Body of pancreas (tissue), 4 donors: ENCODE measurements at places on chromosomes 6 and 20.

GRCh38 chr6:43229803-43230620 lies 731 bp upstream of the DNPH1 start:
- DNase-seq, result no peak

DNA sequence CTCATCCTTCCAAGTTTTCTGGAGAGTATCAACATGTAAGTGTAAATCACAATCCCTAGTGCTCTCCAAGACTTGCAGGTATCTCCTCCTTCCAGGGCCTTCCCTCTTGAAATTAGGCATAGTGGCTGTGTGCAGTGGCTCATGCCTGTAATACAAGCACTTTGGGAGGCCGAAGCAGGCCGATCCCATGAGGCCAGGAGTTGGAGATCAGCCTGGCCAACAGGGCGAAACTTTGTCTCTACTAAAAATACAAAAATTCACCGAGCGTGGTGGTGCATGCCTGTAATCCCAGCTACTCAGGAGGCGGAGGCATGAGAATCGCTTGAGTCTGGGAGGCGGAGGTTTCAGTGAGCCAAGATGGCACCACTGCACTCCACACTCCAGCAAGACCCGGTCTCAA lies 9.4 kb upstream of the ANGPT4 start:
- no peak for DNase-seq

- DNase-seq, result no peak
Measured at GRCh38 chr20:7836076-7836475, 104.2 kb downstream of the HAO1 start.

- DNase-seq, result no peak
Measured at GRCh38 chr20:44803383-44803941, 6.9 kb downstream of the RIMS4 start.

GRCh38 chr20:5143851-5144250 lies 17.0 kb downstream of the CDS2 start:
- no peak for DNase-seq

GRCh38 chr6:157232161-157232895 lies 91.0 kb downstream of the TMEM242 start:
- DNase-seq, result no peak

DNA sequence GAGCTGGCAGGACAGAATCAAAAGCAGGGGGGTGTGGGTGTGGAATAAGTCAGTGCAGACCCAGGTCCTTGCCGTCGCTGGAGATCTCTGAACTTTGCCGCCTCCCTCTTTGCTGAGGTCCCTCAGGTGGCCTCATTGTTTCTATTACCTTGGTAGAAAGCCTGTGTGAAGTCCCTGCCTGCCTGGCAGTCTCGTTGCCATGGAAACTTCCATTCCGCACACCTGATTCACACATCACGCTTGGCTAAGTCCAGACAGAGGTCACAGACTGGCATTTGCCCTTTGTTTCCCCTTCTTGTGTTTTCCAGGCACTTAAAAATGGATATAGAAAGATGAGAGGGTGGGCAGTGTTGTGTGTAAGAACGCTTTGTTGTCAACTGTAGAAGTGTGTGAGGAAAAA lies 260.6 kb downstream of the PRL start:
- peak; percentile 67 for DNase-seq

DNA sequence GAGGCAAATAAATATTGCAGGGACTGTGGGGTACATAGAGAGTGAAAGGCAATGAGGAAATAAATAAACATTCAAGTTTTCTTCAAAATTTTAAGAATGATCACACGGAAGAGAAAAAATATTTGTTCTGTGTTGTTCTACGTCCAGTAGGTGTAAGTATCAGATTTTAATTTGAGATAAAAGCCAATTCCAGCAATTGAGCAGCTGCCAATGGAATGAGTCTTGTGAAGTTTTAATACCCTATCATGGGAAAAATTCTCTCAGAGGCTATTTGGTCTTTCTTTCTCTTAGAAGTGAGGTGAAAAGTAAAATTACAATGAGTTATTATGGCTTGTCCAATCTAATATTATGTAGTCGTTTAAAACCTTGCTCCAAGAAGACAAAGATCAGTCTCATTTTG lies 195.7 kb upstream of the CITED2 start:
- no peak for DNase-seq

DNA sequence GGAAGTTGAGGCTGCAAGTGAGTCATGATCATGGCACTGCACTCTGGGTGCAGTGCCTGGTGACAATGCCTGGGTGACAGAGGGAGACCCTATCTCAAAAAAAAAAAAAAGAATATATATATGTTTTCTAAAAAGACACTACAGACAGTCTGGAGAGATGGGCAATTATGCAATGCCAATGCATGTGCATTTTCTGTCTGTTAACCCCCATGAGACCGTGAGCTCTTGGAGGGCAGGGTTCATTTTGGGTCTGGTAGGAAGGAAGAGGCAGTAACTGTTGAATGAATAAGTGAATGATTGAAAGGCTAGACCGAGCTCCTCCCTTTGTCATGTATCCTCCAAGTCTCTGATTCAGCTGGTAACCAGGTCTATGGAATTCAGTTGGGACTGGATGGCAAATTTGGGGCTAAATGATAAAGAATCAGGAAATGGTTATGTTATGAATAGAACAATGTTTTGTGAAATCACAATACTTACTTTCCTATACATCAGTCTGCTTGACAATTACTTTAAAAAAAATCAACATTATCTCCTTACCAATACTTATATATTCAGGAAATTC lies 5.6 kb upstream of the BLCAP start:
- no peak for DNase-seq

DNA sequence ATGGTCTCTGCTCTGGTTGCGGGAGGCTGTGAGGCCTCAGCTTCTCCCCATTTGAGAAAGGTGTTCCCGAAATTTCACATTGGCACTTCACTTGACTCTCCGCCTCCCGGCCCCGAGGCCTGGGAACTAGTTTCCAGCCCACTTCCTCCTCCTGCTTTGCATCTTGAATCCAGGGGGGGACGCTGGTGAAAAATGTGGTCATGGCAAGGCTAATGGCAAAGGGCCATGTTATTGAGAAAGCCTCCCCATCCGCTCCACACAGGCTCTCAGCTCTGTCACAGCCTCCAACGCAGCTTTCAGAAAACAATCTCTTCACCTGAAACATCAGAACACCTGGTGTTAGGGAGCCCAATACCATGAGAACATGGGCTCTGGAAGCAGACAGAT lies 5.6 kb downstream of the PLAGL2 start:
- no peak for DNase-seq

GRCh38 chr6:49269190-49269589 lies 193.9 kb downstream of the MMUT start:
- no peak for DNase-seq

GRCh38 chr6:64376394-64376793 lies 740.8 kb downstream of the PHF3 start:
- no peak for DNase-seq

DNA sequence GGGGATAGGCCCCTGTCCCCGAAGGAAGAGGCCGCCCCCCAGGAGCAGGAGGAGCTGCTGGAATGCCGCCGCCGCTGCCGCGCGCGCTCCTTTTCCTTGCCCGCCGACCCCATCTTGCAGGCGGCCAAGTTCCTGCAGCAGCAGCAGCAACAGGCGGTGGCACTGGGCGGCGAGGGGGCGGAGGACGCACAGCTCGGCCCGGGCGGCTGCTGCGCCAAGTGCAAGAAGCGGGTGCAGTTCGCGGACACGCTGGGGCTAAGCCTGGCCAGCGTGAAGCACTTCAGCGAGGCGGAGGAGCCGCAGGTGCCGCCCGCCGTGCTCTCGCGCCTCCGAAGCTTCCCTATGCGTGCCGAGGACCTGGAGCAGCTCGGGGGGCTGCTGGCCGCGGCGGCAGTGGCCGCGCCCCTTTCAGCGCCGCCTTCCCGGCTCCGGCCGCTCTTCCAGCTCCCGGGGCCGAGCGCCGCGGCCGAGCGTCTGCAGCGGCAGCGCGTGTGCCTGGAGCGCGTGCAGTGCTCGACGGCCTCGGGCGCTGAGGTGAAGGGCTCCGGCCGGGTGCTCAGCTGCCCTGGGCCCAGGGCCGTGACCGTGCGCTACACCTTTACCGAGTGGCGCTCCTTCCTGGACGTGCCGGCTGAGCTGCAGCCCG lies 630 bp downstream of the PPP1R3G start:
- DNase-seq, result no peak

GRCh38 chr6:2993755-2994317 lies 5.9 kb upstream of the NQO2 start:
- DNase-seq, result no peak

GRCh38 chr6:99522531-99522930 lies 7.3 kb upstream of the USP45 start:
- DNase-seq, result no peak

GRCh38 chr20:32685541-32686529 lies 12.1 kb upstream of the C20orf203 start:
- peak; percentile 26 for DNase-seq

- no peak for DNase-seq
Measured at GRCh38 chr20:420166-420620, 12.1 kb downstream of the RBCK1 start.

- no peak for DNase-seq
Measured at GRCh38 chr6:21527731-21528130, 65.8 kb upstream of the SOX4 start.
